ENCODE measurements at places on chromosomes 2 and 18.

GRCh38 chr2:68632021-68632420, 11.4 kb upstream of the PROKR1 start:
- DNase-seq = no peak

- no peak for DNase-seq
Observed at GRCh38 chr2:180110469-180110868, 103.4 kb upstream of the CWC22 start.

GRCh38 chr2:86704459-86704971, 15.6 kb upstream of the RMND5A start:
- peak; percentile 81 for DNase-seq

GRCh38 chr2:196096982-196097745, 28.5 kb upstream of the DNAH7 start:
- DNase-seq = no peak

GRCh38 chr2:230010501-230010900, 58.2 kb downstream of the SLC16A14 start:
- DNase-seq = no peak

GRCh38 chr2:17620841-17621240, 80.3 kb downstream of the VSNL1 start:
- peak; percentile 56 for DNase-seq

DNA sequence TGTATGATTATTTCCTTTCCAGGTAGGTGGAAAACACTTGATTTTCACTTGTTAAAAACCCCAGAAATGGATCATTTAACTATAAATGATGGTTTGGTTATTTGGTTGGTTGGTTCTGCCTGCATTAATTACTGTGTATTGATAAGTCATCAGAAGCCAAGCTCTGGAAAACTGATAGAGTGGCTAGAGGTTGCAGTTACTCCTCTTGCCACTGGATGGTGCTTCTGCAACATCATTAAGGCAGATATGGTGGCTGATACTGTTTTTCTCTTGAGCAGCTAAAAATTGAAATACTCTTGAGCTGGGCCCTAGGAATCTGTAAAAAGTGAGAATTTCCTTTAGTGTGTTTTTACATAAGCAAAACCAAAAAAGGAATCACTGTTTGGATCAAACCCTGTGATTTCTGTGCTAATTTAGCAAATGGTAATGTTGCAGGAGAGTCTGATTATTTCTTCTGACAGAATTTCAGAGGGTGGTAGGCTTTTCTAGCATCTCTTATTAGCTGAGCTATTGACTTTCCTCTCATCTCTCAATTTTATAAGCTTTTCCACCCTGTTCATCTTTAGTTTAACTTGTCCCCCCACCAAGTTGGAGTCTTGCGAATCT, 54.3 kb downstream of the RAB10 start:
- peak; percentile 9 for DNase-seq

- DNase-seq = peak; percentile 56
Observed at GRCh38 chr2:202158796-202159195, 79.6 kb downstream of the SUMO1 start.

DNA sequence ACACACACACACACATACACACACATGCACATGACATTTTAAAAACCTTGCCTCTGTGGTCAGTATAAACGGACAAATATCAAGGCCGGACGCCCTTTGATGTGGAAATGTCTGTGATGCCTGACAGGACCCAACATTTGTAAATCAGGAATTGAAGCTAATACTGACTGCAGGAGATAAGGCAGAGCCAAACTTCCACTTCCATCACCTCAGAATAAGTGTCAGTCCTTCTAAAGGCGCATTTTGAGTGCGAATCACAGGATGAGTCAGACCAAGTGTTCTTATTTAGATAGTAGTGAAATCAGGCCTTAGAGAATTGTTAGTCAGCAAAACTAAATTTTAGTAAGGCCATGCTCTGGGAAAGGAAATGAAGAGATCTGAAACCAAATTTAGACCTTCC, 211.7 kb upstream of the LRATD1 start:
- DNase-seq = peak; percentile 67

DNA sequence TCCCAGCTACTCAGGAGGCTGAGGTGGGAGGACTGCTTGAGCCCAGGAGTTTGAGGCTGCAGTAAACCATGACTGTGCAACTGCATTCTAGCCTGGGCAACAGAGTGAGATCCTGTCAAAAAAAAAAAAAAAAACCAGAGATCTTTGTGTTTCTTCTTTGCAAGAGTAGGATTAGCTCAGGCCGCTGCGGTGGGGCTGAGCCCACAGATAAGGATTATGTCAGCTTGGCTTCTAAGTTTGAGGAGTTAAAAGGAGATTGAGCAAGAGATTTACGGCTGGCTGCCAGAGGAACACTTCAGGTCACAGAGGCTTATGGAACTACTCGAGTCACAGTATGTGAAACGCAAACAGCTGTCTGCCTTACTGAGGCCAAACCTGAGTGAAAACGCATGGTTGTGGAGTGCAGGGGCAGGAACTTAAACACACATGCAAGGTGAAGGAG, 146.7 kb upstream of the L3MBTL4 start:
- peak; percentile 82 for DNase-seq

DNA sequence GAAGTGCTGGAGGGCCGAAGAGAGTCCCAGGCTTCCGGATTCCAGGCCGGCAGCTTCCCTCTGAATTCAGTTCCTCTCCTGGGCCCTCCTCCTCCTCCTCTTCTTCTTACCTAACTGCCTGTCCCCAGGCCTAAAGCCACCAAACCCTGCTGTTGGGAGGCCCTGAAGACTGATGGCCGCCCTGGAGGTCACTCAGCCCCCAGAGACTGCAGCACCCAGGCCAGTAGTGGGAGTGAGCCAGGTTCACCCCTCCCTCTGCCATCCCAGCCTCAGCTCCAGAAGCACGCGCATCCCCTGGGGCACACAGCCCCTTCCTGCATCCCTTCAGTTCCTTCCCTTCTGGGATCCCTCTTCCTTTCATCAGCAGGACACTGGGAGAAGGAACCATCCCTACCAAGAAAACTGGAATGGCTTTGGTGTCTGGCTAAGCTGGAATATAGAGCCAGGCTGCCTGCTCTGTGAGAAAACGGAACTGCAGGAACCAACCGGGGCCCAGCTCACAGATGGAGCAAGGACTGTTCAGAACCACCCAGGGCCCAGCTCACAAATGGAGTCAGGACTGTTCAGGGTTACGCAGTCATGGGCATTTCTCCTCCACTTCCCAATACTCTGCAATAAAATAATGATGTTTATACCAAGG, 127.4 kb downstream of the NDUFA10 start:
- no peak for DNase-seq

DNA sequence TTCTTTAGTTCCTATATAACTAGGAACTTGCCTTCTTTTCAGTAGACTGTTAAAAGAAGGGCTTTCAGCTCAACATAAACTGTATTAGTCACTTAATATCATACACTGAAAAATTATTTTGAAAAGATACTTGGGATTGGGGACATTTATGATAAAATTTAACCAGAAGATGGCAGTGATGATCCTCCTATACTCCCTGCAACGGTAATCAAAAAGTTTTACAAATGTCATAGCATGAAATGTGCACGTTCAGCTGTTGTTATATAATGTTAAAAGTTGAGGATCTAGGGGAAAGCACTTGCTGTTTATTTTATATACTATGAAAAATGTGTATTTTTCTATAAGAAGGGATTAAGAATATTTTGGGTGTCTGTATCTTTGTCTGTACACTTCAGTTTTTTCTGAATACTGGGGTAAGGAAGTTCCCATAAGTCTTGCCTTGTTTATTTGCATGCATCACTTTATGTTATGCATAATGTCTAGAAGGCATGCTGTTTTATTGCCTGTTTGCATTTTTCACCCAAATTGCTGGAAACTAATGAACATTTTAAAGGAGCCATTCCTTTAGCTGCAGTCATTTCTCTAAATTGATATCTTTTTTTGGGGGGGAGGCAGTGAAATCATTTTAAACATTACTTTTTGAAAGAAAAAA, 19.0 kb downstream of the DYNC1I2 start:
- DNase-seq = peak; percentile 17

DNA sequence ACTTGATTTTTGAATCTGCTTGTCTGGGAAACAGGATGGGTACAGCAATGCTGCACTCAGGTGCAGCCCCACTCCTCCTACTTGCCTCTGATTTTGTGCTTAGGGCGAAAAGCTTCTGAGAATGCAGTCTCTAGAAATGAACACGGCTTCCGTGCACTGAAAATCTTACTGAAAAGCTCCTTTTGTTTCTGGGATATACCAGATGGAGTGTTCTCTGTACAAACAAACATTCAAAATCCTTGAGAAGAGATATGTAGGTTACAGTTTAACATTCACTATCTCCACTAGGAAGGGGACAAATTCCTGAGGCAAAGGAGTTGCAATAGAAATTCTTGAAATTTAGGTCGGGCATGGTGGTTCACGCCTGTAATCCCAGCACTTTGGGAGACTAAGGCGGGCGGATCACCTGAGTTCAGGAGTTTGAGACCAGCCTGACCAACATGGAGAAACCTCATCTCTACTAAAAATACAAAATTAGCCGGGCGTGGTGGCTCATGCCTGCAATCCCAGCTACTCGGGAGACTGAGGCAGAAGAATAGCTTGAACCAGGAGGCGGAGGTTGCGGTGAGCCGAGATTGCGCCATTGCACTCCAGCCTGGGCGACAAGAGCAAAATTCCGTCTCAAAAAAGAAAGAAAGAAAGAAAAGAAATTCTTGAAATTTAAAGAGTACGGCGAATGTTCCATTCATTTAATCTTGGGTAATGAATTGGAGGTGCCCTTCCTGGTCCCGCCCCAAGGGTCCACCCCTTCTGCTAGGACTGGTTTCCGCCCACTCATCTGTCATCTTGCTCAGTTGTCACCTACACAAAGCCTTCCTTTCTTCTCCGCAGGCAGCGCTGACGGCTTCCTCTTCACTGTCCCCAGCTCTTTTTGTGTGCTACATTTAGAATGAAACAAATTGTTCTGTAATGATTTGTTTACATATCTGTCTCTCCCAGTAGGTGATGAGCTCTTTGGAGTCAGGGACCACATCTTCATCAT, 92.4 kb downstream of the SOCS6 start:
- DNase-seq = no peak

Measured in fibroblast of skin of abdomen (primary cell).